ENCODE measurements at places on chromosomes 2 and 18.

- DNase-seq = no peak
These were observed 665 bp downstream of the MCM6 start for GRCh38 chr2:135875491-135876065.

GRCh38 chr2:42788882-42789281, 3.5 kb downstream of the HAAO start:
- no peak for DNase-seq

DNA sequence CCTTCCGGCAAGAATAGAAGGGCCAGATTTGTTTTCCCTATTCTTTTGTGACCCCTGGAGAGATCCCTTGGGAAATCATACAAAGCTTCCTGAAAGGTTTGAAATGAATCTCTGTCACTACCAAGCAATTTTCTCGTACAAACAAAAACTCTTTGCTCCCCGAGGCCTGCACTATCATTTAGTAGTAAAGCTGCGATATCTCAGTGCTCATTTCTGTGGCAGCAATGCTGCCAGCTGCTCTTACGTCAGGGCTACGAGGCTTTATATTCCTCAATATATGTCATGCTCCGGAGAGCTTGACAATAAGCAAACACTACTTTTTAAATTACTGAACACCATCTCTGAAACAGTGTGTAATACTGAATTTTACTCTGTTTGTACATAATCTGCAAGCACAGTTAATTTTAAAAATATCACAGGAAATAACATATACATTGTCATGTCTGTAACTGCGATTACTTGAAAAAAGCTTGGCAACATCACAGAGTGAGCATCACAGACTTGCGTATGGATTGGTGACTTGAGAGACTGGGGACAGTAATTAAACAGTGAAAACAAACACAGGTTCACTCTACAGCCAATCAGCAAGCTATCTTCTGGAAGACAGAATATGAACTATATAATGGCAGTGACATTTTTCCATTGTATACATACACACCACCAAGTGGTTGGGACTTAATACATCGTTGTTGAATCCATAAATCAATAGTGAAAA, 403.3 kb upstream of the NETO1 start:
- no peak for DNase-seq

GRCh38 chr2:28546242-28546641, 50.4 kb downstream of the PLB1 start:
- DNase-seq = no peak

GRCh38 chr2:47277187-47277586, 122.1 kb upstream of the STPG4 start:
- no peak for DNase-seq

- DNase-seq = no peak
These were observed 776.2 kb downstream of the RNF144A start for GRCh38 chr2:7693246-7694075.

DNA sequence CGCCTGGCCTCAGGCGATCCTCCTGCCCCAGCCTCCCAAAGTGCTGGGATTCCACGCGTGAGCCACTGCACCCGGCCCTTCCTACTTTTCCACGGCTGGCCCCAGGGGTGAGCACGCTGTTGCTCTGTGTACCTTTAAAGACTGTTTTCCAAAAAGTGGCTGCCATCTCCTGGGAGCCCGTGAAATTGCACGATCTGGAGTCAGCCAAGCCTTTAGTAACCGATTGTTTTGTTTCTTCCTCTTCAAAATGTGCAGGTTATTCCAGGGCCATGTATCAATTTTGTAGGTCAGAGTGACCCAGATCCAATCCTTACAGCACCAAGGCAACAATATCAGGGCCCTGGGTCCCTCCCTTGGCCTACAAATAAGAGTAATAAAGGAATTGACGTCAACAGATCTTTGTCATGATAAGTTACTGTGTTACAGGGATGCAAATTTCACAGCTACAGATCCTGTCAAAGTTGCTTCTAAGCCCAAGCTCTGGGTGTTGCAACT, 135.6 kb upstream of the ZNF236 start:
- peak; percentile 85 for DNase-seq

DNA sequence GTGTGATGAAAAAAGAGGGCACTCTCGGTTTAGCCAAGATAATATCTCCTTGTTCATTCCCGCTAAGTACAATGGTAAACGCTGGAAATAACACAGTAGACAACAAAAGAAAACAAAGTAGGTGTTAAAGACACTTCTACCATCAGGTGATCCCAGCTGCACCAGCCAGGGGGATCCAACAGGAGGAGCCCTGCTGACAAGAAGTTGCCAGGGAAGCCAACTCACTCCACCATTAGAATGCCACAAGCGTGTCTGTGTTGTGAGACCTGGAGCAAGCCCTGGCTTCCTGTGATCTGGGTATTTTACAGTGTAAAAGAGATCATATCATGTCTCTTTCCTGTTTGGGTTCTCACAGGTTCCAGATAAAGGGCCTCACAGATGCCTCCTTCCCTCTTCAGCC, 117.0 kb downstream of the GRB14 start:
- DNase-seq = no peak

DNA sequence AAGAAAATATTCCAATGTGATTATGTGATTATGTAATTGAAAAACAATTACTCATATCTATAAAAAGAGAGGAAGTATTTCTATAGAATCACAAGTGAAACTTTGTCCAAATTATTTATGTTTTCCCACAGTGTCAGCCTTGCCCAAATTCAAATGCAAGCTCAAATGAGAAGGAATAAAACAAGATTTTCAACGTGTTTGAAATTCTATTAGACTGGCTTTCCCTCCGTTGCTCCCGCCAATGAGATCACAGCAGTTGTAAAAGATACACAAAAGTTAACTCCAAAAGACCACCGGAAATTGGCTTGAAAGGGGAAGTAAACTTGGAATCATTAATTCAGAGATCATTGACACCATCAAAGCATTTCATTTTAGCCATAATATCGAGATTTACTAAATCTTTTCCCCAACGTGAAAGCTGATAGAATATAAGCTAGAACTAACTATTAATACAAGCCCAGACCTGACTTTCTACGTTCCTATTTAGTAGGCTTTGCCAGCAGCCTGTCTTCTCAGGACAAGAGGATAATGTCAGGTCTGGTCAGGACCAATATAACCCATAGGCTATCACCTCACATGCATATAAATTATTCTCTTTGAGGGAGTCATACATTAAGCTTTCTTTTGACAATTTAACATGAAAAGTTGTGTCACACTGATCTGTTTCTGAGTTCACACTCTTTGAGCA, 222.6 kb upstream of the CHAC2 start:
- no peak for DNase-seq

- DNase-seq = no peak
These were observed 34.7 kb downstream of the CFAP53 start for GRCh38 chr18:50231621-50232020.

GRCh38 chr2:233323851-233324250, 16.2 kb downstream of the SAG start:
- no peak for DNase-seq

Measured in muscle of leg (tissue), 16 donors.